ENCODE measurements at places on chromosomes 6 and 20.

DNA sequence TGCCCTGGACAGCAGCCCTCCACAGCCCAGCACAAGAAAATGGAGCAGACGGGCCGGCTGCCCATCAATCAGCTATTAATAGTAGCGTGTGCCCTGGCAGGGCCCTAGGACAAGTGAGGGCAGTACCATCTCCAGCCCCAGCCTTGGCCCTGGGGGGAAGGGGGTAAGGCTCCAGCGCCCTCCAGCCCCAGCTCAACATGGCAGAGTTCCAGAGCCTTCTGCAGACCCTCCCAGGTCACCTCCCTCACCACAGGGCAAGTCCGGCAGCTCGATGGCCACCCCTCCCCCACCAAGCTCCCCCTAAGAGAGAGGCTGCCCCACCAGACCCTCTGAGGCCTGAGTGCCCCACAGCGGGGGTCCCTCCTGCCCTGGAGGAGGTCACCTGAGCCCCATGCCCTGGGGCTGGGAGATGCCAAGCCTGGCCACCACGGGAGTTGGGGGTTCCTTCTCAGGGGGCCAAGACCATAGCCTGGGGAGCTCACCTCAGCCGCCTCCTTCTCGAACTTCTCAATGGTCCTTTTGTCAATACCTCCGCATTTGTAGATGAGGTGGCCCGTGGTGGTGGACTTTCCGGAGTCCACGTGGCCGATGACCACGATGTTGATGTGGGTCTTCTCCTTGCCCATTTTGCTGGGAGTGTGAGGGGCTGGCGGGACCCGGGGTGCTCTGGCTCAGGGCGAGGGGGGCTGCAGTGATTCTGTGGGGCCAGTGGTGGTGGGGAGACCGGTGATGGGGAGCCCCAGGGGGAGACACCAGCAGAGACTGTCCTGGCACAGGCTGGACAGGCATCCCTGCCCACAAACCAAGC lies 1.5 kb downstream of the EEF1A2 start:
- DNase-seq = peak; percentile 18

DNA sequence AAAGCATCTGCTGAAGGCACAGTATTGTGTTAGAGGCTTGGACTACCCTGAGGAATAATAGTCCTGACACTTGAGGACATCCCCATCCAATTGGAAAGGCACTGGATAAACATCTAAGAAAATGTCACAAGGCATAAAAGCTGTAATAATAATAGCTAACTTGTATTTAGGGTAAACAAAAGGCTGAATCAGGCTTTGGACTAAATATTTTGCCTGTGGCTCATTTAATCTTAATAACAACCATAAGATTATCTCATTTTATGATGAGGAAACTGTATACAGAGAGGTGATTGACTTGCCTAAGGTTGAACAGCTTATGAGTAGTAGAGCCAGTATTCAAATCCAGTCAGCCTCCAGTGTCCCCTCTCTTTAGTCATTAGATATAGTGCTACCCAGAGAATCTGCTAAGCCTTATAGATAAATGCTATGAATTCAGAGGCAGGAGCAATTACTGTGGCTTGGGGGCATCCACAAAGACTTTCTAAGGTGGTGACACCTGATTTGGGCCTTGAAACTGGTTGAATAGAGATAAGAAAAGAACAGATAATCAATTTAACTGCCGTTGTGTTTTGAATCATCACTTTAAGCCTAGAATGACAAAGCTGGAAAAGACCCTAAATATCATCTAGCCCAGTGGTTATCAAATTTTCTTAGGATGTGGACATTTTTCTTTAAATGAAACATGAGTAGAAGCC lies 7.5 kb upstream of the ZSWIM1 start:
- DNase-seq = no peak

DNA sequence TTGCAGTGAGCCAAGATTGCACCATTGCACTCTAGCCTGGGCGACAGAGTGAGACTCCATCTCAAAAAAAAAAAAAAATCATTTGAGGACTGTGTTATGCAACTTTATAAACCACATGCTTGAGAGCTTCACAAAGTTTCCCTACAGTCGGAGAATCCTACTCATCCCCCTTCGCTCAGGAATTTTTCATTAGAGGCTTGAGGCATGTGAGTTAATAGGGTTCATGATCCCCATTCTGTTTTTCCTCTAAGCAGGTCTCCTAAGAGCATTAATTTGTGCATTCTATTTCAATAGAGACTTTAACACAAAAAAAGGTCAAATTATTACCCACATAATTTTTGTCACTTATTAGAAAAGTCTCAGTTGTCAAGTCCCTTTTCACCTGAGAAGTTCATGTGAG lies 103.7 kb upstream of the SOX4 start:
- DNase-seq = no peak

GRCh38 chr6:115766745-115767462 lies 293.8 kb downstream of the FRK start:
- no peak for DNase-seq

- DNase-seq = no peak
Measured at GRCh38 chr6:108767418-108768165, 80.6 kb upstream of the ARMC2 start.

DNA sequence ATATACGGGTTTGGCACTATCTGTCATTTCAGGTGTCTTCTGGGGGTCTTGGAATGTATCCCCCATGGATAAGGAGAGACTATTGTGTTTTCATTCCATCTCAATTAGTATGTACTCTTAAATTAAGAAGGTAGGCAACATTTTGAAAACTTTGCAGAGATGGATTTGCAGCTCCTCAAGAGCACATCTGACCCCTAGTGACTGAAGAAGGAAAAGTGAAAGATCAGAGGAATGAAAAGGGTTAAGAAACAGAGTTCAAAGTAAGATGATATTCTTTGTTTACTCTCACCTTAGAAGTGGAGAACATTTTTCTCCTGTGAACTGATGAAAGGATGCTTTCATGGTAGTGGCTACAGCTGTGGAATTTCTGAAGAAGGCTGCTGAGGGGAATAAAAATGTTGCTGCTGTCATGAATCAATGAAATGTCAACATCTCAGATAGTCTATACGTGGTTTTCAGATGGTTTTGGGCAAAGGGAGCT lies 41.5 kb downstream of the SH3BGRL2 start:
- DNase-seq = no peak

GRCh38 chr6:161228096-161228495 lies 45.8 kb downstream of the AGPAT4 start:
- DNase-seq = no peak

- DNase-seq = no peak
Measured at GRCh38 chr6:133202610-133203343, 38.4 kb upstream of the EYA4 start.

- DNase-seq = no peak
Measured at GRCh38 chr6:20839630-20840029, 305.4 kb downstream of the CDKAL1 start.

- DNase-seq = peak; percentile 1
Measured at GRCh38 chr20:63151554-63152321, 64.2 kb downstream of the YTHDF1 start.

DNA sequence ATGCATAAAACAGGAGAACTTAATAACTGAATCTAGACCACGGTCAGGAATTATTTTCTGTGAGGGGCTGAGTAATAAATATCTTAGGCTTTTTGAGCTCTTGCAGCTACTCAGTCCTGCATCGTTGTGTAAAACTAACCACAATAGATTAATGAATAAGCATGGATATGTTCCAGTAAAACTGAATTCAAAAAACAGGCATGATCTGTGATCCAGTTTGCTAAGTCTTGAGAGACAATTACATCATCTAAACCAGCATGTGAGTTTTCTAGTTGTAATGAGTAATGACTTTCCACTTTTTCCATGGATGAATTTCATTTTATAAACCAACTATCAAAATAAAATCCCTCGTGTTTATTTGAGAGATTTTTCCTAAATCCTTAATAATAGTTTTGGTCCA lies 336.8 kb downstream of the RFPL4B start:
- no peak for DNase-seq

DNA sequence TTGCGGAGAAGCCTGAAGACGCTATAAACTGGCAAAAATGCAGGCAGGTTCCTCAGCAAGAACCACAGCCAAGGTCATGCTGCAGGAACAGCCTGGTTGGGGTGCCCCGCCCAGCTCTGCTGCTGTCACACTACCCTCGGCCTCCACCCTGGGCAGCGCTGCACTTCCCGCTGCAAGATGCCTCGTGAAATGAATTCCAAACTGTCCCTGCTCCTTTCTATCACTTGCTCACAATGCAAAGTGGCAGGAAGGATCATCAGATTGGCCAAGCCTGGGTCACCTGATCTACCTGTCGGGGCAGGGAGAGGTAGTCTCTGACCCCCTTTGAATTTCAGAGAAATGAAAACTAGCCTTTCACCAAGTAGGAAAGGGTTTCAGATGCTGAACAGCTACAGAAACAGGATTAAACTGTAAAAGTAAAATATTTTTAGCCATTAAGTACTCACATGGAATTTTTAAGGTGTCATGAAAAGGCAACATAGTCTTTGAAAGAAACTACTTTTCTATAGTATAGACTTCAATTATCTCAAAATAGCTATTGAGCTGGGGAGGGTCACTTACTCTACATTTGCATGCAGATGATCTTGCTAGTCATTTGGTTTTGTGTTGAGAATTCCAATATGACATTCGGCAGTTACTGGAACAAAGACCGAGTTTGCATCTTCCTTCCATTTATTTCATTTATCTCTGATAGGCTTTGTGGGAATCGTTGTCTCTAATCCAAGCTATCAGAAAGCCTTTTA lies 236.4 kb upstream of the ASCC3 start:
- no peak for DNase-seq

DNA sequence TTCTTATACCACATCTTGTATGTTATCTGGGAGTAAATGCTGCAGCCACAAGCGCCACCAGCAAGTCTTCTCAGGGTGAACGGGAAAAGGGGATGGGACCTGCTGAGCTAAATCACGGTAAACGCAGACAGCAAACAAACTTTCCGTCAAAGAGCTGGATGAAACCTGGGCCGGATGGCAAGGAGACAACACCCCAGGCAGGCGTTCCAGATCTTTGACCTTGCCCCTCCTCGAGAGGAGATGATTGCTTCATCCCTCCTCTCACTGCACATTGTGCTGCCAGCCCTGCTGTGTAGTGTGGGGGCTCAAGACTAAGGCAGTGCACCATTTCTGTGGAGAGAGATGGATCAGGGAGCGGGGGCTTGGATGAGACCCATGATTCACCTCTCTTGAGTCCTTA lies 9.8 kb downstream of the RAET1E start:
- DNase-seq = no peak

- DNase-seq = no peak
Measured at GRCh38 chr6:110776413-110776812, 38.9 kb downstream of the CDK19 start.

GRCh38 chr6:10310826-10311225 lies 104.0 kb downstream of the TFAP2A start:
- no peak for DNase-seq

All from body of pancreas (tissue), 4 donors.